ENCODE measurements at places on chromosomes 12 and 14. TPM values are rescaled to one million over a fixed set of nuclear protein-coding genes. Genes with fewer than 3 reads are reported as not detected.

DNA sequence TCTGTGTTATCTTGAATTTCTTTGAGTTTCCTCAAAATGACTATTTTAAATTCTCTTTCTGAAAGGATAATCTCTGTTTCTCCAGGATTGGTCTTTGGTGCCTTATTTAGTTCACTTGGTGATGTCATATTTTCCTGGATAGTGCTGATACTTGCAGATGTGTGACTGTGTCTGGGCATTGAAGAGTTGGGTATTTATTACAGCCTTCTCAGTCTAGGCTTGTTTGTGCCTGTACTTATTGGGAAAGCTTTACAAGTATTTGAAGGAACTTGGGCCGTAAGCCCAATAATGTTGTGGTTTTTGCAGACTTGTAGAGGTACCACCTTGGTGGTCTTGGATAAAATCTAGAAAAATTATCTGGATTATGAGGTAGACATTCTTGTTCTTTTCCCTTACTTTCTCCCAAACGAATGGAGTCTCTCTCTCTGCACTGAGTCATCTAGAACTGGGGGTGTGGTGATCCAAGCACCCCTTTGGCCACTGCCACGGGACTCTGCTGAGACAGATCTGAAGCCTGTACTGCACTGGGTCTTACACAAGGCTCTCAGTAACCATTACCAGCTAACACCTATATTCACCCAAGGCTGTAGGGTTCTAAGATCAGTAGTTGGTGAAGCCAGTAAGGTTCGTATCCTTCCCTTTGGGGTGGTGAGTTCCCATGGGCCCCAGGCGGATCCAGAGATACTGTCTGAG lies 703.7 kb upstream of the MGAT4C start:
- no peak overlapping the region for H3K27ac ChIP-seq
- no peaks in the 10 kb centered on the region for H3K4me1 ChIP-seq
- H3K36me3 ChIP-seq, result no peaks in the 10 kb centered on the region
- H3K4me3 ChIP-seq, result no peak overlapping the region
- DNase-seq, result no peak

DNA sequence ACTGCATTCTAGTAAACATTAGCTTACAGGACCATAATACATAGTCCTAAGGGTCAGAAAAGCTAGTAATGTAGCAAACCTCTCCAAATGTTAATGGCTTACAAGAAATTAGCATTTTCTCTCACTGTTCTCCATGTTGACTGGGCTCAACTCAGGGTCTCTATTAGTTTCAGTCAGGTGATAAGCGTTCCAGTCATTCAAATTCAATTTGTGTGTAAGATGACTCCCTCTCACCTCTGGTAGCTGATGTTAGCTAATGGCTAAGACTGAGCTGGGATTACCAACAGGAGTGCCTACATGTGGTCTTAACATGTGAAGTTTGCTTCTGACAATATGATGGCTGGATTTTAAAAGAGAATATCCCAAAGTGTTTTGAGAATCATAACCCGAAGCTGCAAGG lies 630.5 kb upstream of the USP15 start:
- DNase-seq, result no peak
- H3K4me1 ChIP-seq, result no peaks in the 10 kb centered on the region
- no peaks in the 10 kb centered on the region for H3K27me3 ChIP-seq
- no peak overlapping the region for H3K27ac ChIP-seq
- no peaks in the 10 kb centered on the region for H3K36me3 ChIP-seq
- no peak overlapping the region for H3K4me3 ChIP-seq

DNA sequence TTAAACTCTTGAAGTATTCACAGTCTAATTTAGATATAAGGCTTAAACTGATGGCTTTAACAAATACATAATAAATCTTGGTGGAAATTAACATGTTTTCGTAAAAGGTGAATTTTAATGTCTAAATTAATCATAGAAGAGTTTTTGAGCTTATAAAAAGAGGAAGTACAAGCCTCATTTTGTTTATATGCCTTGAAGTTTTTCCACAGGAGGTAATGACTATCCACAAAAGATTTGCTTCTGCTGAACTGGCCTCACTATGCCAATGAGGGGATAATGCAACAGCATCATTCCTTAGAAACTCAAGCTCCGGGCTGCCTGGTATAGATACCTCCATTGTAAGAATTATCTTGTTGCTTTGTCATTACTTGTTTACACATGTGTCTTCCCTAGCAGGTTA lies 175.6 kb downstream of the DUSP6 start:
- H3K36me3 ChIP-seq, result no peaks in the 10 kb centered on the region
- DNase-seq, result no peak
- H3K27me3 ChIP-seq, result no peaks in the 10 kb centered on the region
- H3K4me3 ChIP-seq, result no peak overlapping the region
- no peak overlapping the region for H3K27ac ChIP-seq

Gene TAS2R8
- not detected for total RNA-seq

- H3K36me3 ChIP-seq, result no peaks in the 10 kb centered on the region
- no peak overlapping the region for H3K4me3 ChIP-seq
- H3K4me1 ChIP-seq, result peaks cover 5% of the 10 kb centered on the region
- no peak overlapping the region for H3K27ac ChIP-seq
- H3K27me3 ChIP-seq, result no peaks in the 10 kb centered on the region
Observed at GRCh38 chr12:88448337-88448915, 131.8 kb downstream of the KITLG start.

Gene NPFF
- not detected for total RNA-seq

- no peak overlapping the region for H3K4me3 ChIP-seq
- H3K27me3 ChIP-seq, result no peaks in the 10 kb centered on the region
- peak; percentile 31 for DNase-seq
- H3K4me1 ChIP-seq, result peaks cover 8% of the 10 kb centered on the region
- no peak overlapping the region for H3K27ac ChIP-seq
Observed at GRCh38 chr12:61490526-61491498, 769.4 kb upstream of the USP15 start.

DNA sequence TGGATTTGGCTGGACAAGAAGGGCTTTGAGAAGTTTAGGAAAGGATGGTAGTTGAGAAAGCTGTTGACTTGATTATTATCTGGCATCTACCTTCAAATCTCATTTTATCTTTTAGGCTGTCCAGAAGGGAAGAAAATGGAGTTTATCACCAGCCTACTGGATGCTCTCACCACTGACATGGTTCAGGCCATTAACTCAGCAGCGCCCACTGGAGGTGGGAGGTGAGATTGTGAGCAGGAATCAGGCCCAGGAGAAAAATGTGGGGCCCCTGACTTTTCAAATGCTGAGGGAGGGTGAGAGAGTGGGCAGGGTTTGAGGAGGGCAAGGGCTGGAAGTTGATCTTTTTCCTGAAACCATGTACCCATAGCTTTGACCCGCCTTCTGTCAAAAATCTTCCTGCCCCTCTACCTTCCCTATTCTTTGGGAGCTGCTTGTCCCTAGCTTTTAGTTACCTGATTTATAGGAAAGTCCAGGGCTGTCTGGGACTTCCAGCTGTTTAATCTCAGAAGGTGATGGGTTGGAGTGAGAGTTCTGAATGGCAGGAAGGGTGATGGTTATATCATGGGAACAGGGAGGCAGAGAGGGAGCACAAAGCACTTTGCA lies 134.2 kb downstream of the SMOC1 start:
- peak overlapping the region; percentile 28 for H3K27ac ChIP-seq
- peaks cover 16% of the 10 kb centered on the region for H3K36me3 ChIP-seq
- no peak overlapping the region for H3K4me3 ChIP-seq

- H3K4me3 ChIP-seq, result no peak overlapping the region
- no peaks in the 10 kb centered on the region for H3K36me3 ChIP-seq
- peaks cover 7% of the 10 kb centered on the region for H3K4me1 ChIP-seq
- no peak for DNase-seq
- H3K27me3 ChIP-seq, result no peaks in the 10 kb centered on the region
- H3K27ac ChIP-seq, result no peak overlapping the region
Observed at GRCh38 chr12:28876196-28876798, 272.8 kb upstream of the FAR2 start.

GRCh38 chr14:60175255-60175902 lies 10.2 kb upstream of the DHRS7 start:
- H3K36me3 ChIP-seq, result no peaks in the 10 kb centered on the region
- no peak overlapping the region for H3K4me3 ChIP-seq
- no peaks in the 10 kb centered on the region for H3K27me3 ChIP-seq
- DNase-seq, result peak; percentile 40
- H3K27ac ChIP-seq, result no peak overlapping the region

GRCh38 chr14:31071151-31071550 lies 45.0 kb upstream of the STRN3 start:
- no peaks in the 10 kb centered on the region for H3K27me3 ChIP-seq
- no peaks in the 10 kb centered on the region for H3K4me1 ChIP-seq
- H3K4me3 ChIP-seq, result no peak overlapping the region
- no peak overlapping the region for H3K27ac ChIP-seq
- H3K36me3 ChIP-seq, result peaks cover 15% of the 10 kb centered on the region

Gene ANO2
- not detected for total RNA-seq

DNA sequence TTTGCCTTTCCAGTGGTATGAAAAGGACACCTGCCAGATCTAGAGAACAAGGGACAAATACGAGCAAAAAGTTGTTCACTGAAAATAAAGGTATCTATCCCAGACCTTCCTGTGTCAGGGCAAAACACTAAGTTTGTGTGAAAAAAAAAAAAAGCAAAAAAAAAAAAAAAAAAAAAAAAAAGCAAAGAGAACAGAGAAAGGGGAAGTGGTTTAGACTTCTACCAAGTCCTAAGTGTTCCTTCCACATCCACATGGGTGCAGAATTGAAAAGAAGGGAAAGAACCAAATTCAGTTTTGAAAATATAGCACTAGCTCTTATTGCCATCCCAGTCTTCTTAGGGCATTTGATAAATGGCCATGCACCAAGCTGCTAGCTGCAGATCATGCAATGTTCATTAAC lies 41.7 kb downstream of the ZCRB1 start:
- no peak for DNase-seq
- no peaks in the 10 kb centered on the region for H3K4me1 ChIP-seq
- H3K27me3 ChIP-seq, result no peaks in the 10 kb centered on the region
- H3K4me3 ChIP-seq, result no peak overlapping the region

DNA sequence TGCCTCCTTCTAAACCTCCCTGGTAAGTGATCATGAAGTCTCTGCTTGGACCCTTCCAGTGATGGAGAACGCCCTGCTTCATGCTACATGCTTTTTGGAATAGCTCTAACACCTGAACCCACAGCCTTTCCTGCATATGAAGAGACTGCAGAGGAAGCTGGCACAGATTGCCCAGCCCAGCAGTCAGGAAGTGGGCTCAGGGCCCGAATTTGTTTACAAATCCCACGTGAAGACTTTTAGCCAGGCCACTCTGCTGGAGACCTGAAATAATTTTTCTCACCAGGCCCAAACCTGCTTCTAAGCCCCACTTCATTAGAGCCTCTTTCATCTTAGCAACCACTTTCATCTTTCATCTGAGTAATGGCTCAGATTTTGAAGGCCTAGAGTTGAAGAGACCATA lies 22.9 kb downstream of the RTN1 start:
- DNase-seq, result no peak
- no peak overlapping the region for H3K27ac ChIP-seq
- no peak overlapping the region for H3K4me3 ChIP-seq

Gene CDH24
- 4.9 TPM for total RNA-seq

- no peak overlapping the region for H3K27ac ChIP-seq
- H3K4me1 ChIP-seq, result no peaks in the 10 kb centered on the region
- H3K4me3 ChIP-seq, result no peak overlapping the region
Observed at GRCh38 chr12:58285551-58285950, 344.2 kb downstream of the ATP23 start.

Gene PELI2
- total RNA-seq, result 0.19 TPM

GRCh38 chr14:60311417-60311816 lies 62.4 kb downstream of the PPM1A start:
- no peaks in the 10 kb centered on the region for H3K27me3 ChIP-seq
- H3K36me3 ChIP-seq, result no peaks in the 10 kb centered on the region
- DNase-seq, result peak; percentile 8
- H3K4me1 ChIP-seq, result no peaks in the 10 kb centered on the region

DNA sequence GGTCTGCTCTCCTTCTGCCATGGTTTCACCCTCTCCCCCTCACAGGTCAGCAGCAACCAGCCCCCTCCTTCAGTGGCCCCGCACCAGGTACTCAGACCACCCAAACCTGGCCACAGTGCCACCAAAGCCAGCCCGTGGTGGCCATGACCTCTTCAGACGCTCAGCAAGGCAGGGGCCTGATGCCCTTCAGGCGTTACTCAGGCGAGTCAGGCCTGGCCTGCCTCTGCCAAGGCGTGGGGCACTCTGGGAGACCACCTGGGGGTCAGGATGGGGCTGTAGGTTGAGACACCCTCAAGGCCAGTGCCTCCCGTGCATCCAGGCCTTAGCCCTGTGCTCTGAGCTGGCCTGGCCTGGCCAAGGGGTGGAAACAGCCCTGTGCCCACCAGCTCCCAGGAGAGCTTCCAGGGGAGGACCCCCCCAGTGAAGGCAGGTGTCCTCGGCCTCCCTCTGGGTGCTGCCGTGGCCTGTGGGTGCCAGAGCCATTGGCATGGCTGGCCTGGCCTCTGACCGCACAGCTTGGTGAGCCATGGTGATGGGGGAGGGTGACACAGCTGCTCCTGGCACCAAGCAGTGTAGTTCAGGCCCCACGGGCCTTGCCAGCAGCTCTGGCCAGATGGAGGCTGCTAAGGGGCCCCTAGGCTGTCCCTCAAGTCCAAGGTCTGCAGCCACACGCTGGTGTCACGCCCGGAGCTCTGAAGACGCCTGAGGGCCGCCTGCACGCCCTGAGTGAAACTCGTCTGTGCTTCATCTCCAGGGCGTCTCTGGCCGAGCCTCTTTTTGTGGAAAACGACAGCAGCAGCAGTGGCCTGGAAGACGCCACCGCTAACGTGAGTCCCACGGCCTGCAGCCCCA lies 15.1 kb downstream of the XRCC3 start:
- H3K36me3 ChIP-seq, result peaks cover 54% of the 10 kb centered on the region
- H3K4me1 ChIP-seq, result peaks cover 5% of the 10 kb centered on the region
- H3K4me3 ChIP-seq, result no peak overlapping the region
- H3K27me3 ChIP-seq, result no peaks in the 10 kb centered on the region
- no peak overlapping the region for H3K27ac ChIP-seq
- no peak for DNase-seq

- H3K36me3 ChIP-seq, result peaks cover 15% of the 10 kb centered on the region
- peak; percentile 76 for DNase-seq
- H3K27ac ChIP-seq, result peak overlapping the region; percentile 100
- no peaks in the 10 kb centered on the region for H3K27me3 ChIP-seq
Observed at GRCh38 chr12:71840231-71840847, 780 bp downstream of the TBC1D15 start.

DNA sequence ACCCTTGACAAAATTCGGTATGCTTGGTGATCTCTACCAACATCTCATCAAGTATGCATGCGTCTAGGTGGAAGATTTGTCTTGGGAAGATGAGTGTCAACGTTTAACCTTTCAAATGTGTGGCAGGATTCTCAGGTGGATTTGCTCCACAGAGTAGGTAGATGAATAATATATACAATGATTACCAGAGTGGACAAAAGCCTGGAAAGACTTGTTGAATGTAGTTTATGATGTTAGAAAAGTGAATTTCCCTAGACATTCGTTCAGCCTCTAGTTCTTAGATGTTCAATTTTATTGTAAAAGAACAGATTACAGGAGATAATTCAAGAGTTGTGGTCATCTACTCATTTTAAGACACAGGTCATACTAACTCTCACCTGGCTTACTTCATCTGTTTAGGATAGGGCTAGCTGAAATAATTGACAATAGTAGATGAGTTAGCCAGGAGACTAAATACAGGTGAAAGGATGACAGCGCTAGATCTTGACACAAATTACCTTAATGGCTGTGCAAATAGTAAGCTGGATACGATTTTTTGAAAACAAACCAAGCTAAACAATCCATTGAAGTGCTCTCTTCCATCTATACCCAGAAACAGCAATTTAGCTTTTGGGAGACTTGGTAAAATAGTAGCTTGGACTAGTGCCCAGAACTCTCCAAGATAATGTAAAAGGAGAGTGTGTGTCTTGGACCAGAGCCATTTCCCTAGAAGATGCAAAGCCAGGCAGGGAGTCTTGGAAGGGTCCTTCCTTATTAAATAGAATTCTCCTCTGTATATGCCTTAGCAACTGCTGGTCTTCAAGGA lies 168.0 kb downstream of the DACT1 start:
- no peaks in the 10 kb centered on the region for H3K36me3 ChIP-seq
- H3K27me3 ChIP-seq, result peaks cover 21% of the 10 kb centered on the region
- H3K27ac ChIP-seq, result no peak overlapping the region
- peak; percentile 64 for DNase-seq
- H3K4me3 ChIP-seq, result no peak overlapping the region

Gene TBC1D30
- total RNA-seq, result 7.9 TPM
